T-helper 22 cell (primary cell): ENCODE measurements at places on chromosomes 5 and 9.
A peak's percentile ranks its signal among the peaks of the same experiment; 100 is the strongest.

DNA sequence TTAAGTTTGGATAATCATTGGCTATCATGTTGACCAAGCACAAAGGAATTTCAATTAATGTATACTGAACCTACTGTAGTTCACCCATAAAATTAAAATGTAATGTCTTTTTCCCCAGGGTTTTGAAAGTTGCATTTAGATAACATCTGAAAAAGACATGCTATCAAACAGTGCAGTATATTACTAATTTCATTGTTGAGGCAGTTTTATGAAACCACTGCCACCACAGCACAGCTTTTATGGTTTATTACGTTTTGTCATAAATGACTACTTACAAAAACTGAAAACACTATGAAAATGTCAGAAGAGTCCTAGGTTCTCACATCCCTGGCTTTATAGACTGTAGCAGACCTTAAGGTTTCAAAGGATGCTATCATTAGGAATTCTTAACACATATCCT, 32.0 kb upstream of the HAPLN1 start:
- DNase-seq: no peak

GRCh38 chr5:14809369-14810155, 62.0 kb downstream of the ANKH start:
- peak; percentile 70 for DNase-seq

GRCh38 chr9:74281674-74282073, 215.5 kb upstream of the RORB start:
- no peak for DNase-seq

DNA sequence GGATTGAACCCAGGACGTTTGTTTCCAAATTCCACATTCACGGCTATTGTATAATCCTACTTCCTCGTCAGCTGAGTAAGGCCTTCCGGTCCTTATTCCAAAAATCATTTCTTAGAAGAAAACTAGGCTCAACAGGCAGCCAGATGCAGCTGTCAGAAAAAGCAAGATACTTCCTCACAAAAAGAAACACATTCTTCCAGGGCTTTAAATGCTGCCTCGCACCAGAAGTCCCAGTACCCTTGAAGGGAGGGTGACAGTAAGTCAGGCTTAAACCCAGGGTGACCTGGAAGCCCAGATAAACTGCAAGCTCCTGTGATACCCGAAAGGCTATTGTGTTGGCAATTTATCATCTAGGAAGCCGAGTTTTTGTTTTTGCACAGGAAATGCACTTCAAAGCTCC, 414.0 kb downstream of the NFIB start:
- DNase-seq: no peak

GRCh38 chr9:96217294-96217707, 84.7 kb downstream of the HSD17B3 start:
- no peak for DNase-seq

DNA sequence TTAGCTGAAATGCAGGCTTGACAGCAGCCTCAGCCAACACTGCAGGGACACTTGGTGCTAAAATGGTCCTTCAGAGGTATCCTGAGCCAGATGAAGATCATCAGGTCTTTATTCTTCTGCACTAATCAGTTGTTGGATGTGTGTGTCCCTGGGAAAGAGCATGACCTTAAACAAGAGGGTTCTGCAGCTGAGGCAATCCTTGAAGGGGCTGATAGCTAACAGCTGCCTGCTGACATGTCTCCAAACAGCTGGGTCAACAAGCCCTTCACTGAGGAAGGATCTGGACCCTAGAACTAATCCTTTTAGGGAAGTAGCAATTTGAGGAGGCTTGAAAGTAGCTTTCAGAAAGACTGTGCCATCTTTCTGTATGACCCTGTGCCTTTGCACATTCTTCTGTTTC, 376.3 kb upstream of the ACTBL2 start:
- DNase-seq: no peak

DNA sequence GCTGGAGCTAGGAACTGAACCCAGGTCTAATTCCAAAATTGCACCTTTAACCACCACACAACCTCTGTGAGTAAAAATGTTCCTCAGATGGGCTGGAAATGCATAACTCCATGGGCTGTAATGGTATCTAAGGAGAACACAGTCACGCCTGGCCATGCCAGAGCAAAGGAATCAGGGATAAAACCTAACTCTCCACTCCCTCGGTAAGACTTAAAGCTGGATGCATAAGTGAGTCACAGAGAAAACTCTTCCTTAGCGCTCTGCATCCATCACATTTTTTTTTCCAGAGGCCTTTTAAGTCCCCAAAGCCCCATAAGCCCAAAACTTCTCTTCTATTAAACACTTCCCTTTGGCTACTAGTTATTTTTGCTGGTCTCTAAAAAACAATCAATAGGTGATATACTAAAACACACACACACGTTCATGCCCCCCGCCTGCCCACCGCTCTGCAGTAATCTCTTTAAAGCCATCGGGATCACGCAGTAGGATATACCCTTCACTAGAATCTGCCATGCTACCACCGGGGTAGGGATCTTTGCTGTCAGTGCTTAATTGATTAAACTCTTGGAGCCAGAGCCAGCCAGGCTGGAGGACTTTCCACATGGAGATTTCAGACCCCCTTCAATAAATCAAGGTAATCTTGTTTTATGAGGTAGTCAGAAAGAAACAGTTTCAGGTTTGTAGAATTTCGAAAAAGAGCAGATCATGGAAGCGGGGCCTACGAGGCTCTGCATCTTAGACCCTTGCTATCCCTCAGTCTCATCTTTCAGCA, 212.9 kb downstream of the MAPKAP1 start:
- DNase-seq: no peak

- no peak for DNase-seq
These were observed at the start of gene MCTP1 for GRCh38 chr5:95284572-95285408. TSS of gene MCTP1 (minus strand) at chr5:95285094.
